ENCODE measurements at places on chromosomes 6 and 20.
A peak's percentile ranks its signal among the peaks of the same experiment; 100 is the strongest.

DNA sequence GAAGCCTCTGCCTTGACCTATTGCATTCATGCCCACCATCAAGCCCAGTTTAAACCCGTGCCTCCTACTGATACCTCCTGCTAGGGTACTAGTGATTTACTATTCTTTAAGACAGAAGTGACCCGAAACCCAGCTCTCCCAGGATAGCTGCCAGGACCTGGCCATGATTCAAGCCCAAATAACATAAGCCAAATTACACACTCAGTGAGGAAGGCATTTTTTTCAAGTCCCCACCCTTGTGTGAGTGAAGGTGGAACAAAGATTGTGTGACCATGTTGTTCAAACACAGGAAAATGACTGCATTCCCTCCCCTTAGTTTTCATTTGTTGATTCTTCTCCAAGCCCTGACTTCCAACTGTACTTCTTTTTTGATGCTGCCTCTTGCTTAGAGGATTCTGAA is 3.7 kb upstream of the KAT14 start:
- DNase-seq, result no peak

- DNase-seq, result no peak
Measured at GRCh38 chr6:44097782-44098317, 29.4 kb downstream of the MRPL14 start.

GRCh38 chr6:88953550-88954386 is 9.7 kb downstream of the RNGTT start:
- no peak for DNase-seq

- no peak for DNase-seq
Measured at GRCh38 chr20:58763076-58763475, 70.5 kb downstream of the NPEPL1 start.

DNA sequence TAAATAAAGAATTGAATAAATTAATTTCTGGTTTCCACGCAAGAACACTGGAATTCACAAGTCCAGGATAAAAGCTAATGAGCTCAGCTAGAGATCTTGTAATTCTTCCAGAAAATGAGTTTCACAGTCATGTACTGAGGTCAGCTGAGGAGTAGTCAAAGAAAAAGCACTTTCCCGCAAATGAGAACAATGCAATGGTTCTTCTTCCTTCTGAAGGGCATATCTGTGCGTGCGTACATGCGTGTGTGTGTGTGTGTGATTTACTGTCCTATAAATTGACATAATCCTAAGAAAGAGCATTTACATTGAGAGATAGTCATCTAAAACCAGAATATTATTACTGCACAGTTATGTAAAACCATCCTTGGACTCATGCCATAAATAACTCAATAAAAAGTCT is 968.9 kb upstream of the EYS start:
- peak; percentile 10 for DNase-seq

DNA sequence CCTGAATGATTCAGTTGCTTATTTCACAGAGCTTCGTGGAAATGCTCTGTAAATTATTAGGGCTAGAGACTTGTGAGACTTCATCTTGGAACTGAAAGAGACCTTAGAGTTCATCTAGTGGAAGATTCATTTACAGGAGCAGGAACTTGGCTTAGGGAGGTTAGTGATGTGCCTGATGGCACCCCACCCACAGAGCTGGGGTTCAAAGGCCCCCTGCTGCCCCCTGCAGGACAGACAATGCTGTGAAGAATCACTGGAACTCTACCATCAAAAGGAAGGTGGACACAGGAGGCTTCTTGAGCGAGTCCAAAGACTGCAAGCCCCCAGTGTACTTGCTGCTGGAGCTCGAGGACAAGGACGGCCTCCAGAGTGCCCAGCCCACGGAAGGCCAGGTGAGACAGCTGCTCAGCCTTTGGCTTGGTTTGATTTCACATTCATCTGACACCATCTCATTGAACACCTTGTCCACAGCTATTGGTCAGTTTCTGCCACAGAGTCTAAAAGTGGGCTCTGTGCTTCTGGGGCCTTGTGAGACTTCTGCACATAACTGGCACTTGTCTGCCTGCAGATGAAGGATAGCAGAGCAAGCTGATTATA is 25.1 kb downstream of the MYBL2 start:
- peak; percentile 21 for DNase-seq

GRCh38 chr20:61437280-61438206 is 185.5 kb downstream of the CDH4 start:
- DNase-seq, result no peak

GRCh38 chr6:109488001-109488400 is 5.0 kb upstream of the ZBTB24 start:
- DNase-seq, result no peak

- no peak for DNase-seq
Measured at GRCh38 chr6:128495536-128496333, 24.7 kb downstream of the PTPRK start.

GRCh38 chr20:57469418-57470211 is 55.3 kb downstream of the CTCFL start:
- DNase-seq, result no peak

DNA sequence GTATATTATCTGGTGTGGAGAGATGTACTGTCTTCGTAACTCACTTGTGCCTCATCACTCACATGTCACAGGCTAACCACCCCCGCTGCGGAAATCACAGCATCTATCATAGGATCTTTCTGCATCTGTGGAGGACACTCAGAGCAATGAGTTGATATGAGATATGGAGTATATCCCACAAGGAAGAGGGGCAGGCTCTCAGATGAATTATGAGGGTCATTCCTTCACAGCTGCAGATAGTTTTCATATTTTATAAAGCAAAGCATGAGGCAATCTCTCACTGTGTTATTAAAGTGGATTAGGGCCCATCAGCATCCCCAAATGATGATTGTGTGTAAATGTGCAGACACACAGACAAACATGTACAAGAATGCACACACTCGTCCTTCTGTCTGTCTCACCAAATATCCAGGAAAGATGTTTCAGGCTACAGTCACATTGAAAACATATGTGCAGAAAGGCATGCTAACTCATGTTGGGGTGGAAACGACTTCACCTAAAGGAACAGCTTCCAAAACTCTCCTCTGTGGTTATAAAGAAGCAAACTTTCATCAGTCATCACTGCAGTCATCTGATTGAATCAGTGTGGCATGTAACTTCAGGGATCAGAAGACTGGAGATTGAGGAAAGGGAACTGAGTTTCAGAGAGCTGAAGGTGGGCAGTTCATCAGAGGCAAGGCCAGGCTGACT is 164.7 kb downstream of the FOXC1 start:
- DNase-seq, result no peak

- no peak for DNase-seq
Measured at GRCh38 chr6:37484786-37485170, 14.9 kb downstream of the CCDC167 start.

- DNase-seq, result peak; percentile 18
Measured at GRCh38 chr6:27176523-27177484, 70.7 kb upstream of the PRSS16 start.

GRCh38 chr6:148471624-148472159 is 129.1 kb downstream of the SASH1 start:
- DNase-seq, result no peak
